ENCODE measurements at places on chromosomes 1 and 21.

- DNase-seq = no peak
Observed at GRCh38 chr21:42097274-42097673, 26.2 kb downstream of the UMODL1 start.

DNA sequence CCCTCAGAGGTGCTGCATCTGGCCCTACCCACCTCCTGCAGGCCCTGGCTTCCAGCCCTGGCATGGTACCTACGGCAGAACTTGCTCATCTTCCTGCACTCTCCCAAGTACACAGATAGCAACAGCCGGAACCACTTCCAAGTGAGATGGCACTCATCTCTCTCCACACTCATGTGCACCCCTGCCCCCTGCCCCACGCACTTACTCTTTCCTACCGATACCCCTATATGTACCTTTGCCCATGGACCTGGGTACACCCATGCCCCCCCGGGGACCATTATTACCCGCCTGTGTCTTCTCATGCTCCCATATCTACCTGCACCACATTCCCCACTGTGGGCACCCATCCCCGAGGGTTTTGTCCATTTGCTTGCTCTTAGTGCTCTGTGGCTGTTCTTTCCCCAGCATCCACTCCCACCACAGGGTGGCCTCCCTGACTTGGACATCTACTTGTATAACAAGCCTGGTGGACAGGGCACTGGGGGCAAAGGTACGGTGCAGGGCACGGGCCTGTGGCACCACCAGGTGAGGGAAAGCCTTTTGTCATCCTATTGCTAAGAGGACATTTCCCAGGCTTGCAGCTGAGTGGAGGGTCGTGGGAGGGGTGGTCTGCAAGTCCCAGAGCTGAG lies 14.7 kb downstream of the HYI start:
- DNase-seq = no peak

- peak; percentile 43 for DNase-seq
Observed at GRCh38 chr21:31873275-31873695, 465 bp downstream of the HUNK start.

DNA sequence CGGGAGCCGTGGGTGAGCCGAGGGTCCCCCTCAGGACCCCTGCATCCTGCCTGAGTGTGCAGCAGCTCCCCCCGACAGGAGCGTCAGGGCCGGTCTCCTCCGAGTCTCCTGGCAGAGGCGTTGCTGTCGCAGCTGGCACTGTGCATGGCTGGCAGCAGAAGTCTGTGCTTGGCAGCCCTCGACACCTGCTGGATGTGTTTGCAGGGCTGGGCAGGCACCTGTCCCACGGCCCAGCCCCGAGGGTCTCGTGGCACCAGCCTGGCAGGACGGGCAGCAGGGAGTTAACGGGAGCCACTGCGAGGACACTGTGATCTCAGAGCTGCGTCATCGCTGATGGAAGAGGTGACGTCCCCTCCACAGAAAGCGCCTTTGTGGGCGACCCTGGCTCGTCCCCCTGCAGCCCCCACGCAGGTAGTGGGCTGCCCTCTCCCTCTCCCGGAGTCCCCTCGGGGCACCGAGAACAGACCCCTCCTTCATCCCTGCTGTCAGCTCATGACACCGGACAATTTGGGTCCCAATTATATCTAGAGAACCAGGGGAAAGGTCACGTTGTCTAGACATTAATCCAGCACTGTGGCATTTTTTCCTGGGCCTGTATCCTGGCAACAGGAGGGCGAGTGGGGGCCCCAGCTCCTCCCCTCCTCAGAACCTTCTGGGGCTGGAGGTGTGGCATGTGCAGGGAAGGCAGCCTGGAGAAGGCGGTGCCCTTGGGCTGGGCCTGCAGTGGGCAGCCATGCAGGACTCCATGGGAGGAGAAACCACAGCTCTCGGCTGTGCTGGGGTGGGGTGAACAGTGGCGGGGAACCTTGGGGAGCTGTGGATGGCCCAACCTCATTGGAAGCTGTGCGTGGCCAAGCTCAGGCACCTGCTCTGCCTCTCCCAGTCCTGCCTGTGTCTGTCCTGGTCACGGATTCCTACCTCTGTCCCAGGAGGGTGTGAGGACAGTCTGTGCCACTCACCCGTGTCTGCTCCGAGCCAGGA lies 15.4 kb downstream of the COL18A1 start:
- DNase-seq = no peak

DNA sequence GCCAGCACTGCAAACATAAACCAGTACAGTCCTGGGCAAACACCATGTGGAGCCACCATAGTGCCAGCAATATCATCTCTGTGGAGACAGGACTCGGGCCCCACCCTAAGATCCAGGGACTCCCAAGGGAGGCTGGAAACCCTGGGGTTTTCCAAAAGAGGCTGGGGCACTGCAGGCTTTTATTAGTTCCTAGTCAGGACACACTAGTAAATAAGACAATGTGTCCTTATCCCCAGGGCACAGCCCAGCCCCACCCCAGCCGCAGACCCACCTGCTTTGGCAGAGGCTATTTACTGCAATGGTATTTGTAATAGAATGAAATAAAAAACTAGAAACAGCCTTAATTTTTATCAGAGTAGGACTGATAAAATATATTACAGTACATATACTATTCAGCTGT lies 486 bp upstream of the GJB3 start:
- DNase-seq = no peak

Measured in NCI-H187 (cell line).